Fibroblast of gingiva (primary cell): ENCODE measurements at places on chromosomes 7 and 10.

GRCh38 chr10:43355749-43356371, 15.6 kb upstream of the FXYD4 start:
- no peak for DNase-seq

- no peak for DNase-seq
Measured at GRCh38 chr7:105270117-105270516, 118.6 kb downstream of the SRPK2 start.

- peak; percentile 3 for DNase-seq
Measured at GRCh38 chr7:106819546-106819945, 45.5 kb upstream of the PIK3CG start.

DNA sequence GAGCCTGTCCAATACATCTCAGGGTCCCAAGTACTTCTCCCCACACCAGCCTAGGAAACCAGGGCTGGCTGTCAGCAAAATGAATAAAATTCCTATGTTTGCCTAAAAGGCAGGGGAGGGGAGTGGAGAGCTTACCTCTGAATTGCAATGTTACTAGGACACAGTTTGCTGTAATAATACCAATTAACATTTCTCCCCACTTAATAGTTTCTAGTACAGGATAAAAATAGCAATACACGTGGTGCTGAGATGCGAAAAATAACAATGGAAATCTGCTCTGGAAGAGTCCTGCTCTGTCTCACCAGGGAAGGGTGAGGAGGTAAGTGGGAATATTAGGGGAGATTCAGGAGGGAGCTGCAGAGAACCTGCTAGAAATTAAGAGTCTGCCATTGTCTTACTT, 112.3 kb downstream of the PLXNA4 start:
- DNase-seq: no peak

DNA sequence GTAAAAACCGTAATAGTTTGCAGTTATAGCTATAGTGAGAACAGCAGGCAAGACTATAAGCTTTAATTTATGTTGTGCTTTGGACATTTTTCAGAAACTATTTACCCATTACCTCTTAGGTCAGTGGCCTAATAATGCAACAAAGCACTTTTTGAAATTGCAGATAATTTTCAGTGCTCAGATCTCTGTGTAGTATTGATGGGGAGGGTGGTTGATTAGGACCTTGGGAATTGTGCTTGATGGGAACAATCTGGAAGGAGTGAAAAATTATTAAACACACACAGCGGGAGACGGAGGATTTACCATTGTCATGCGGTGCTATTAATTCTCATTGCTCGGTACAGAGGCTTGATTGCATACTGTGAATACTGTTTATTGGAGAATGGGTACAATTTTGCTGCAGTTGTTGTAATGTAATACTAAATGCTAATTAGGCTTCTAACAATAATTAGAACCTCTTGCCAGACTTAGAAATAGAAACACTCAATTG, 304.8 kb downstream of the LRMDA start:
- no peak for DNase-seq

- no peak for DNase-seq
Measured at GRCh38 chr10:114668375-114669080, 10.5 kb upstream of the ABLIM1 start.

GRCh38 chr10:60235001-60235400, 154.7 kb downstream of the ANK3 start:
- DNase-seq: peak; percentile 35

GRCh38 chr10:102627736-102628293, 16.5 kb upstream of the TRIM8 start:
- peak; percentile 54 for DNase-seq

DNA sequence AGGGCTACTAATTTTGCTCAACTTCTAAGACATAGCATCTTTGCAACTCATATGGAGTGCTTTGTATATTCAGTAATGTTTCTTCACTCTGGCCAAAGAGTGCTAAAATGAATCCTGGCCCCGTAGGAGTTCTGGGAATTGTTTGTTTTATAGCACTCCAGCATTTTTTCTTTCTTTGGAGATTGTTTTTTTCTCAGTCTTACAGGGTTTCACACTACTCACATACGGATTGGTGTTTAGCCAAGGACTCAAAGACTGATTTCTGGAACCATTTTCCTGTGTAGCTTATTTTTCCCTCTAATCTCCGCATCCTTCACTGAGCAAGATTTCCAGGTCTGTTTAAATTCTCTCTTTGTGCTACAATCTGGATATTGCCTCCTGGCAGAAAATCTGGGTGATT, 6.4 kb downstream of the TAS2R41 start:
- DNase-seq: peak; percentile 45

DNA sequence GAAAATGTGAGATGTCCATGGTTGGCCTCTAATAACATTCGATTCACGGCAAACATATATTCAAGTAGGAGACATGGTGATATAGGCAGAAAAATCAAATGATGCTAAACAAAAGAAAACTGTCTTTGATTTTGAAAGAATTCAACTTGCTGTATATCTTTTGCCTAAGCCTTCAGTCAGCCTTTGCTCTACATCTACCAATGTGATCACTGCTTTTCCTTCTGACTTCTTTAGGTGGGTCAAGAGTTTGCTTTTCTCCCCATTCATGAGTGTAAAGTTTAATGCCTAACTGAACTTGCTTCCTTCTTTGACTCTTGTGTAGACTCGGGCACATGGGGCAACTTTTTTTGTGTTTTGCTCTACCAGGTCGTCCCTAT, 417 bp upstream of the HIF1AN start:
- DNase-seq: no peak

DNA sequence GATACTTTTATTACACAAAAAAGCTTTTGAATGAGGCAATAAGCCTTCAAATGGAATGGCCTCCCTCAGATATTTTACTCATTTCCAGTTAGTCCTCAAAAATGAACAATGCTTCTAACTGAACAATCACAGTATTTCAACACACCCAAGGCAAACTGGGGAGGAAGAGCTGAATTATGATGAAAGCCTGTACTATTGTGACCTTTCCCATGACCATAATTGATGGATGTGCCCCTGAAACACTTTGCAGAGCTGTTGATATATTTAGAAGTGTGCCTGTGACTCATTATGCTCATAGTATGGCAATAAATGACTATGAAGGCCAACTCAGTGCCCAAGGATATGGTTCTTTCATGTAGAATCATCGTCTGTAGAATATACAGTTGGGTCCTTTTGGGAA, 248.1 kb downstream of the AHR start:
- DNase-seq: peak; percentile 94

- no peak for DNase-seq
Measured at GRCh38 chr7:18498341-18498740, 2.8 kb downstream of the HDAC9 start.

DNA sequence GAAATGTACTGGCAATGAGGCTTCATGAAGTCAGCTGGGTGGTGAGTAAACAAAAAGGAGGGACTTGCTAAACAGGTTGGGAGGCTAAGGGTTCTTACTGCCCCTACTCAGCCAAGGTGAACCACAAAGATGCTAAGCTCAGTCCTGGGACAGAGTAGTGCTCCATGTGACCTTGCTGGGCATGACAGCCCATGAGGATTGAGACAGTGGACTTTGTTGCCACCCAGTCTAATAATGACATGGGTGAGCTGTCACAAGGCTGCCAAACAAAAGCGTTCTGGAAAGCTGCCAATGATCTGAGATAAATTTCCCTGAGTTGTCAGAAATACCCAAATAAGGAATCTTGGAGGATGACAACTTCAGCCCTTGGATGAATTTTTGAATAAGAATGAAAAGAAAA, 75.2 kb downstream of the CLEC2L start:
- no peak for DNase-seq

DNA sequence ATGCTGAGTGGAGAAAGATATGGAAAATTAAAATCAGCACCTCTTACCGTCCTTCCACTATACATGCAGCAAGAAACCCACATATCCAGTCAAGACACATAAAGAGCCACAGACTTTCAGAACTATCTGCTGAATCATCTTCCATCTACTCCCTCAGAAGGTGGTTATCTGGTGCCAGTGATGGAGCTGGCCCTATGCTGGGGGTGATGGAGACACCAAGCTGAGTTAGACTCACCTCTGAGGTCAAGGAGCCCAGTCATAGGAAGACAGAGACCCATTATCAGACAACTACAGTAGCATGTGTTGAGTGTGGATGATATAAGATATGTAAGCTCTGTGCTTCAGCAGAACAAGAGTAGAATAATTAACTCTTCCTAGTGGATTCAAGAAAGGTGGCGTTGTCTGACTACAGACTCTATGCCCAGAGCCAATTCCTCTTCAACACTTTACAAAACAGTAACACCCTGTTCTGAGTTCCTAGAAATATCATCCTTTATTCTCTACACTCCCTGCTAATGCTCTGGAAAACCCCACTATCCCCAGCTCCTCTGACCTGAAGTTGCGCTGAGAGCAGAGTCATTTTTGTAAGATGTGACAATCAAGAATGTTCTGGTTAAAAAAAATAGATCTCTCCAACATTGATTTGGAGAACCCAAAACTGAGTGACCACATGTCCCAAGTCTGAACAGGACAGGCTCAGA, 14.3 kb downstream of the CYP3A5 start:
- DNase-seq: no peak

- DNase-seq: peak; percentile 14
Measured at GRCh38 chr7:144738708-144739314, 97.0 kb downstream of the TPK1 start.

- peak; percentile 21 for DNase-seq
Measured at GRCh38 chr7:28410628-28411531, 1.4 kb upstream of the CREB5 start.

DNA sequence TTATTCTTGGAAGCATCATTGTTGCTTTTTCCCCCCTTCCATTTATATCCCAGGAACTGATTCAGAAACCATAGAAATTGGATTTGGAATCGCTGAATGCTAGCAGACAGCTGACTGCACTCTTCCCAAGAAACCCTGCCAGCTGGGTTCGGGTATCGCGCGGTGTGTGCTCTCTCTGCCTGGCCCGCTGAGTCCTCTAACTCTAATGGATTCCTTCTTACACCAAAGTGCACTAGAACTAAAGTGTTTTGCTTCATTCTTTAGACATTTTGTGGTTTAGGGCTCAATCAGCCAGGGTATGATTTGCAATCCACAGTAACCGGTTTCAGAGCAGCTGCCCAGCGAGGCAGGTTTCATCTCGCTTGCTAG, 92.2 kb downstream of the EGFR start:
- peak; percentile 79 for DNase-seq

- DNase-seq: no peak
Measured at GRCh38 chr7:95840953-95841950, 68.9 kb downstream of the DYNC1I1 start.

DNA sequence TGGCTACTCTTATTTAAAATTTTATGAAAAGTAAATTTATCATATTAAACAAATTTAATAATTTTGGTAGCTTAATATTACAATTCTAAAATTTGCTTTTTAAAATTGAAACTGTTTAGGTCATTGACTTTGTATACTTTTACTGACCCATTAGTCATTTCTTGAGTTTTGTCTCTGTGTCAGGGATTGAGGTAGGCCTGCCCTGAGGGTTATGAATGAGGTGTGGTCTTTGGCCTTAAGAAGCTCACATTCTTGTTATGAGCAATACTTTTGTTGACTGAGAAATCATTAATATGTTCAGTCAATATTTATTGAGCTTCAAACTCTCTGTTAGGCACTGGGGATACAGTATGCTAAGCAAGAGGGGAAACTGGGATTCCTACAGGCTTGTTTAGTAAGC, 47.0 kb upstream of the RPA3 start:
- DNase-seq: no peak

DNA sequence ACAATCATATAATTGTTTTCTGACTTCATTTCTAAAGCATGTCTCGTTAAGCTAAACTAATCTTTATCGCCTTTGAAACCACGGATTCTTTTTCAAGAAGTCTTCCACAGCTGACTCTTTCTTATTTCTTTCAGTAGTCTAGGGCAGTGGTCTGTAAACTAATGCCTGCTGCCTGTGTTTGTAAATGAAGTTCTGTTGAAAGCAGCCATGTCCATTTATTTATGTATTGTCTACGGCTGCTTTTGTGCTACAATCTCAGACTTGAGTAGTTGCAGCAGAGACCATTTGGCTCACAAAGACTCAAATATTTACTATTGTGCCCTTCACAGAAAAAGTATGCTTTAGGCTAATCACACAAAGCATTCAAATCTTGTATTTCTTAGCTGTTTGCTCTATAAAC, 20.3 kb upstream of the ABLIM1 start:
- no peak for DNase-seq

GRCh38 chr7:34260279-34260678, 354.9 kb downstream of the BMPER start:
- peak; percentile 64 for DNase-seq

DNA sequence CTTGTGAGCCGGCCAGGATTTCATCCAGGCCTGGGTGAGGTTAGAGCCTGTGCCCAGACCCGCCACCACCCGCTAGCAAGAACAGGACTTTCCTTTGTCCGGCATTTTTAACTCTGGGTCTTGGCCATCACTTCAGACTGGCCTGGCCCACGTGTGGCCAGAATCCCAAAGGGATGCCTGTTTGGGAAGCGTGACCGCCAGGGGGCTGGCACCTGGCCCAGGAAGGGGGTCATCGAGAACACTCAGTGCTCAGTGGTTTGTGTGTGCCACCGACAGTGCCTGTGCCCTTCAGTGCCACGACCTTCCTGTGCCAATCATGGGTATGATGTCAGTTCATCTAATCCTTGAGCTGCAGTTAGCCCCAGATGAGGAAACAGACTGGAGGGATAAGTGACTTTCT, 85.0 kb downstream of the ZMIZ1 start:
- DNase-seq: peak; percentile 48

GRCh38 chr7:50421043-50421442, 29.1 kb downstream of the FIGNL1 start:
- no peak for DNase-seq

DNA sequence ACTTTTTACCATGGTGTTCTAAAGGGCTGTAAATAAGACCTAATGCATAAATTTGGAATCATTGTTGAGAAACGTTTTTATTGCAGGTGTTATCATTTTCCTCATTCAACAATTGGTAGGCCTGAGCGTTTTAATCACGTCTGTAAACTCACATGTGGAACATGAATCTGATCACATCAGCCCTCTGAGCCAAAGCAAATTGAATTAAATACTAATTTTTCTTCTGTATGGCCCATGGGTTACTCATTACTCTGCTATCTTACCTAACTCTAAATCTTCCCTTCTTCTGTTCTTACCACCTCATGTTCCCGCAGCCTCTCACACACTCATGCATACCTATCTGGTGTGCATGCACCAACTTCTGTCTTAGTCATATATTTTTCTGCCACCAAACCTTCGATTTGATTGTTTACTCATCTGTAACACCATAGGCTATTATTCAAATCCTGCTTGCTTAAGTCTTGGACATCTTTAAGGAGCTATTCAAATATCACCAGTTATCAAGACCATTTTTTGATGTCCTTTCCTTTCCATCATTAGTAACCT, 82.3 kb downstream of the NXPH1 start:
- no peak for DNase-seq
